Pancreas (tissue), 10 donors: ENCODE measurements at places on chromosomes 1 and 21. TPM values are rescaled to one million over a fixed set of nuclear protein-coding genes. Genes with fewer than 3 reads are reported as not detected.

DNA sequence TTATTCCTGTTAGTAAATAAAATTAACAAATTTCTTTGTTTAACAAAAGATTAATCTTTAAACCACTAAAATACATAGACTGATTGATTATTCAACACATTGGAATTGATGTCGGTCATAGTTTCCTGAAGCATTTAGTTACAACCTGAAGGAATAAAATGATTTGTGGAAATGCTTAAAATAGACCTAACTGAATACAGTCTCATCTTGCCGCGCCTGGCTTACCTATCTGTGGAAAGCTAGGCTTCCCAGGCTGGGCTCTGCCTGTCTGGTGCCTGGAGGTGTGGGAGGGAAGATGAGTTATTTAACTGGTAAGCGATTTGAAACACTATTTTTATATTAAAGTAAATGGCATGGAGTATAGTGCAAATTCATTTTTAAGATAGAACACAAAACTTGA is 10.2 kb downstream of the RHOU start:
- DNase-seq, result no peak

DNA sequence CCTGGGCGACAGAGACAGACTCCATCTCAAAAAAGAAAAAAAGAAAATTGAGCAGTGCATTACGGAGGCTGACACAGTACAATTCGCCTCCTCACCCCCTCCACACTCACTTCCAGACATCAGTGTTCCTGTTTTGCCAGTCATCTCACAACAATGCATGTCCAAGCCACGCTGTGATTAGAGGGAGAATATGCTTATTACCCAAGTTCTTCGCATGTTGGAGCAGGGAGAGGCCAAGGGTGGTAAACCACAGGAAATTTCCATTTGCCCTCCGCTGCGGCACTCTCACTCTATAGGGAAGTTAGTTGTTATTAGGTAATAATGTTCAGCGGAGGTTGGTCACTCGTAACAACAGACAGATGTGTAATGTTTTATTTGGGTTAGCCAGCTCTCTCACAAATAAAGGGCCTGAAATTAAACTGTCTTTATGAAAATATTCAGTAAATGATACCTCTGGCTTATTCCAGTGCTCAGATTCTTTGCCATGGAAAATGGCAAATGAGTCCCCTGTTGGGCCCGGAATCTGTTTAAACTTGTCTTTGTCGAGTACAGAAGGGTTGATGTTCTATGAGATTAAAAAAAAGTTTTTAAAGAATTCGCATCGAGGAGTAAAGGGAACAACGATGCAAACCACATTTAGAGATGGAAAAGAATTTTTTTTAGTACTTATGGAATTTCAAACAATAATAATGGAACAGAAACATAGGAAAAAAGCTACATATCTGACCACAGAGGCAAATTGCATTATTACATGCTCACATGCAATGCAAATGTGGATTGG is 33.1 kb downstream of the KCNJ15 start:
- DNase-seq, result no peak

DNA sequence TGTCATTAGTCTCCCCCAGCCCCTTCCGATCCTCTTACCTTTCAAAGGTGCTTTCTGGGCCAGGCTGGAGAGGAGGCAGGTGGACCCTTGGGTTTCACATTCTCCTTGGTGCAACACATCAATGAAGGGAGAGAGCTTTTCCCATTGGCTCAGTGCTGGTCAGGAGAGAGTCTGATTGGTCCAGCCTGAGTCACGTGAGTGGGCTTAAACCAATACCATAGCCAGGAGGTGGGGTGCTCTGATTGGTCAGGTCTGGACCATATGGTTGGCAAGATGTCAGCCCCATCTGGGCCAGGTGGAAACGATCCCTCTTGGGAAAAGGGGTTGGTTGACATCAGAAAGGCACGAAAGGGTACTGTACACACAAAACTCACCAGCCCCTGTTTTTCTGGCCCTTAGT is 44.8 kb upstream of the ABCG1 start:
- no peak for DNase-seq

Gene ZYG11A
- total RNA-seq, result not detected

- no peak for DNase-seq
Measured at GRCh38 chr1:64659478-64660138, 85.3 kb upstream of the RAVER2 start.

DNA sequence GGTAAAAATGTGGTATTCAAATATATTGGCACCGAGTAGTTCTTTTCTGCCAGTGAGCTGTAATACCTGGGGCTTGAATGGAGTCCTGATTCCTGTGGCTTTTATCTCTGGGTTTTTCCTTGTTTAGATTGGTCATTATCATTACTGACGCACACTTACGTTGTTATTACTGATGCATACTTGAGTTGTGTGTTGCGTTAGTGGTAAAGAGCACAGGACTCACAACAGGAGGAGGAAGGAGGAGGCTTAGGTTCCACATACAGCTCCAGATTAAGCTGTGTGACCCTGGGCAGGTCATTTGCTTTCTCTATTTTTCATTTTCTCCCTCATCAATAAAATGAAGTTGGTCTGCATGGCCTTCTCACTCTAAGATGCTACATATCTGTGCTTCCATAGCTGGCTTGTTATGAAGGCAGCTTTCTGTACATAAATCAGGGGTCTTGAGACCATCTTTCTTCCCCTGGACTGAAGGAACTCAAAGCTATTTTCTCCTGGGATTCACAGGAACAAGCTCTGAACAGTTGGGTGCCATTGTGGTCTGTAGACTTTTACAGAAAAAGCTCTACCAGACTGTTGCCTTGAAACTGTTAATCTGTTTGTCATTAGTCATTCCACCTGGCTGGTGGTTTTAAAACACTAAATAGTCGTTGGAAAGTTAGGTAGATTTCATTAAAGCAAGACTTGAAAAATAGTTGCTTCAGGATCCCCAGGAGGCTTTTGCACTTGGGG is 5.6 kb downstream of the ARID1A start:
- no peak for DNase-seq

Gene TNNT2
- total RNA-seq, result 3.0 TPM

- peak; percentile 66 for DNase-seq
Measured at GRCh38 chr1:85109475-85109874, 61.2 kb upstream of the MCOLN3 start.

DNA sequence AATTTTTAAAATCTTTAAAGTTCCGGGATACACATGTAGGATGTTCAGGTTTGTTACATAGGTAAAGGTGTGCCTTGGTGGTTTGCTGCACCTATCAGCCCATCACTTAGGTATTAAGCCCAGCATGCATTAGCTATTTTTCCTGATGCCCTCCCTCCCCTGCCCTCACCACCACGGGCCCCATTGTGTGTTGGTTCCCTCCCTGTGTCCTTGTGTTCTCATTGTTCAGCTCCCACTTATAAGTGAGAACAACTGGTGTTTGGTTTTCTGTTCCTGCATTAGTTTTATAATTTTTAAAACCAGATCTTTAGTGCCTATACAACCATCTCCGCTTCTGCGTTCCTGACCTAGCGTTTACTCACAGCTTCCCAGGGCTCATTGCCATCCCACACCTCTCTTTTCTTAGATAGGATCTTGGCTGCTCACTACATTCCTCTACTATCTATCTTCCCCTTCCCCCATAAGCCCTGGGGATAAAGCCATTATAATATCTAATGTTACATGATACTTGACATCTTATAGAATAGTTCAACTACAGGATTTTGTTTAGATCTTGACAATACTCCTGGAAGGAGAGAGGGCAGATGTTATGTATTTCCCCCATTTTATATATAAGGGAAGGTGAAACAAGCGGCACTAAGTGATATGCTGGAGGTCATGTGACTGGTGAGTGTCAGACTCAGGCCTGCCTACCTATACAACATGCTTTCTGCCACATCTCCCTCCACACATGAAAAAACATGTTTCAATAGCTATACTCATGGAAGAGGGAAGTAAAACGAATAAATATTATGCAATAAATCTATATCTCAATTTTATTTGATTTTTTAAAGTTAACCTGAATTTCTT is 52.3 kb upstream of the DNAJC6 start:
- DNase-seq, result no peak

DNA sequence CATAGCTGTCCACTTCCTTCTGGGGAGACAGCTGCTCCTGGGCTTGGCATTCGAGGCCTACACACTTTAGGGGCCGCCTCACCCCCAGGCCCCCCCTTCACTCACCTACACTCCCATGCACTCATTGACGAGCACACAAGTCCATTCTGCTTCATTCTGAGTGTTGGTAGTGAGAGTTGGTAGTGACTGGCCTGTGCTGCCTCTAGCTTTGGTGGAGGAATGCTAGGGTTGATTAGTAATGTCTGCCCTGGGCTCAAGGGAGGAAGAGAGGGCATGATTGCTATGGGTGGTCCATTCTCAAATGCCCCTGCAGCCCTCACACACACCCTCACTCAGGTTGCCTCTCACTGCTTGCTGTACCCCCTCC is 30.4 kb downstream of the TRIM11 start:
- no peak for DNase-seq

Gene DMRTA2
- not detected for total RNA-seq

Gene C1orf198
- 17.7 TPM for total RNA-seq

Gene NCF2
- 24.5 TPM for total RNA-seq

DNA sequence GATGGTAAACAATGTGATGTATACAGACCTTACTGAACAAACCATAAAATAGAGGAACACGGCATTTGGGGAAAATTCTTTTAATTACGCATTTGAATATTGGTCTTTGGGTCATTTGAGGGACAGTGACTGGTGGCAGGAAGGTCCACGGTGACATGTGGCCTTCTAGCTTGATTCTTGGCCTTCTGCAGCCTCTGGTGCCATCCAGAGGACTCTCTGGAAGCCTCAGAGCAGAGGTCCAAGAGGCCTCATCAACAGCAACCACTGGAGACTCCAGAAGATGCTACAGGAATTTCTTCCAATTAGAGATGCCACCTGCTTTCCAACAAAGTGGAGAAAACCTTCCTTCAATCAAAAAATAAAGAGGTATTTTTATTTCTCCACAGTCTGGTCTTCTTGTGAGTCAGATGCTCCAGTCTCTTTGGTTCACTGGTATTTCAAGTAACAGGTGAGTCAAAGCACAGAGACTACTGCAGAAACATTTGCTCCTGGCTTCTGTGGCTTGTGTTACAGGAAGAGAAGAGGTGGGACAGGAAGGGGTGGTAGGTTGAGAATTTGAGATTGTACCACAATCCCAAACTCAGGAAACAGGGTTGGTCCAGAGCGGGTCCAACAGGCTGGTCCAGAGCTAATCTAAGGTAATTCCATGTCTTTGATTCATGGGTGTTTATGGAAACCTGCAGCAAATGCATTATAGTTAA is 2.7 kb upstream of the F5 start:
- no peak for DNase-seq

Gene ESPN
- 0.67 TPM for total RNA-seq

GRCh38 chr21:37742532-37742931 is 173.7 kb downstream of the KCNJ6 start:
- DNase-seq, result no peak

DNA sequence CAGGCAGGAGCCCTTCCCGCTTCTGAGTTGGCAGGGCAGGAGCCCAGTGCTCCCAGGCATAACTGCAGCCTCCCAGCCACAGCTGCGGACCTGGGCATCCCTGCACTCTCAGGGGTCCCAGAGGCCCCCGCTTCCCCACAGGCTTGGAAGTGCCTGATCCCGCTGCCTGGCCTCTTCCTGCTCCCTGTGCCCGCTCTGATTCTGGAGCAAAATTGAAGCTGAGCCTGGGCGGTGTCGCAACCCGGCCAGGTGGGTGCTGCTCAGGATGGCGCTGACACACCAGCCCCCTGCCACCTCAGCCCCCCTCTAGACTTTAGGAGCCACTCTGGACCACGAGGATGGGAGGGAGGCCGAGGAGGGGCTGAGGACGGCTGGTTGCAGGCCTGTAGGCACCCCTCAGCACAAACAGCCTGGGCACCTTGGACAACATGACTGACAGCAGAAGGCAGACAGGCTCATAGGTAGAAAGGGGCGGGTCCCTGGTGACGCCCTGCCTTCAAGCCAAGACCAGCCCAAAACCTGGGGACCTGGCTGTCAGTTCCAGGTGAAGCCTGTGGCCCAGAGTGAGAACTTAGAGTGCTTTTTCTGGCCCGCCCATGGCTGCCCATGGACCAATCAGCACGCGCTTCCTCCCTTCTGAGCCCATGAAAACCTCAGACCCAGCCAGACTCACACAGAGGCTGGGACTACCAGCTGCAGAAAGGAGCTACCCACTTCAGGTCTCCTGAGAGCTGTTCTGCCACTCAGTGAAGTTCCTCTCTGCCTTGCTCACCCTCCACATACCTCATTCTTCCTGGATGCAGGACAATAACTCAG is 7.2 kb downstream of the HLCS start:
- no peak for DNase-seq

Gene GCSAML
- total RNA-seq, result not detected

GRCh38 chr1:25467193-25467592 is 36.5 kb downstream of the MACO1 start:
- DNase-seq, result no peak

GRCh38 chr1:215761446-215761845 is 194.3 kb downstream of the KCTD3 start:
- DNase-seq, result no peak

DNA sequence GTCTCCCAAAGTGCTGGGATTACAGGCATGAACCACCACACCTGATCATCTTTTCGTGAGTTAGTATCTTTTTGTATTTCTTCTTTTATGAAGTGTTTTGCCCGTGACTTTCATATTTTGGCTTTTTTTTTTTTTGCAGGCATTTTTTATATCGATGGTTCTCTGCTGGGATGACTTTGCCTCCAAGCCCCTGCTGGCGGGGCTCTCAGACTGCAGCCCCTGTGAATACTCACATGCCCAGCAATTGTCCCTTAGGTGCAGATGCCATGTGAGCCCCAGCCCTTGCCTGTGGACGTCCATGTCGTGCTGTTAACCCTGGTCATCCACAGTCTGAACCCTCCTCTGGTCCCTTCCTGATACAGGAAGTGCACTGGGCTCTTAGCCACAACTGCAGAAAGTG is 21.7 kb downstream of the CRYAA start:
- DNase-seq, result no peak

- no peak for DNase-seq
Measured at GRCh38 chr1:180484490-180484889, 17.9 kb downstream of the ACBD6 start.

GRCh38 chr1:192162376-192162775 is 4.1 kb downstream of the RGS18 start:
- no peak for DNase-seq

- DNase-seq, result no peak
Measured at GRCh38 chr1:4221107-4221506, 321.0 kb upstream of the C1orf174 start.

- no peak for DNase-seq
Measured at GRCh38 chr1:175148068-175148467, 44.5 kb downstream of the KIAA0040 start.

Gene GRHL3
- 0.16 TPM for total RNA-seq
